ENCODE measurements at places on chromosomes 7 and 10. TPM values are rescaled to one million over a fixed set of nuclear protein-coding genes. Genes with fewer than 3 reads are reported as not detected.

Gene TMEM168
- 31.8 TPM for total RNA-seq

Gene UNCX
- total RNA-seq = not detected

Gene IL6
- 0.46 TPM for total RNA-seq

Gene RADIL
- 0.53 TPM for total RNA-seq

Gene COL13A1
- not detected for total RNA-seq

Gene NEUROD6
- total RNA-seq = not detected

Gene ADRB1
- total RNA-seq = not detected

Gene GIMAP2
- total RNA-seq = 47.8 TPM

Gene FEZF1
- not detected for total RNA-seq

Gene GSDME
- 19.3 TPM for total RNA-seq

Gene OR13A1
- total RNA-seq = not detected

Gene CLEC5A
- not detected for total RNA-seq

Gene NRCAM
- 2.5 TPM for total RNA-seq

Gene GARIN1A
- 2.6 TPM for total RNA-seq

Gene SLF2
- 52.6 TPM for total RNA-seq

Gene AKR1C3
- total RNA-seq = 0.96 TPM

Gene FKBP6
- not detected for total RNA-seq

Gene WBP1L
- 19.6 TPM for total RNA-seq

Gene NANOS1
- 0.37 TPM for total RNA-seq

Gene C10orf105
- 0.35 TPM for total RNA-seq

Gene NKX1-2
- total RNA-seq = not detected
